Sciatic nerve (tissue), 2 donors: ENCODE measurements at places on chromosomes 5 and 9. TPM values are rescaled to one million over a fixed set of nuclear protein-coding genes. Genes with fewer than 3 reads are reported as not detected.

DNA sequence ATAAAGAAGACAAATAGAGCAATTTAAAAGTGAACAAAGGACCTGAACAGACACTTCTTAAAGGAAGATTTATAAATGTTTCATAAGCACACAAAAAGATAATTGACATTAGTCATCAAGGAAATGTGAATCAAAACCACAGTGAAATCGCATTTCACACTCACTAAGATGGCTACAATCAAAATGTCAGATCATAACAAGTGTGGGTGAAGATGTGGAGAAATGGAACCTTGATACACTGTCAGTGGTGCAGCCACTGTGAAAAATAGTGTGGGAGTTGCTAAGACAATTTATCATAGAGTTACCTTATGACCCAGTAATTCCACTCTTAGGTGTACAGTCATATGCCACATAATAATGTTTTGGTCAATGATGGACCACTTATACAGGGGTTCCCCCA lies 54.5 kb upstream of the HTR4 start:
- DNase-seq = no peak

Gene CCT5
- total RNA-seq = 79.5 TPM

Gene MEF2C
- total RNA-seq = 97.3 TPM

Gene FAM153A
- total RNA-seq = 3.0 TPM

DNA sequence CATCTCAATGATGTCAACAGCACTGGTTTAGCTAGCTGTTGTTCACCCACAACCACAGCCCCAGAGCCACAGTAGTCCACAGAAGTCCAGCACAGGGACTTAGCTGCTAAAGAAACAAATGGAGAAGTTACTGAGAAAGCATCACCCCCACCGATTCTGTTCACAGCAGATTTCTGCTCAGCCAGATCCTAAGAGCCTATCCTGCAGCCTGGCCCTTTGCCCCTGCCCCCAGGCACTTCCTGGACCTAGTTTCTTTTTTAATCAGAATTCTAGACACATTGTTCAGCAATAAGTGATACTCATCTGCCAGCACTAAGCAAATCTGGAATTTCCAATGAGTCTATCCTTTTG lies 7.4 kb downstream of the B4GALT1 start:
- peak; percentile 68 for DNase-seq

- DNase-seq = peak; percentile 84
Observed at GRCh38 chr9:133163504-133164172, at the start of gene GBGT1. Gene GBGT1 (minus strand): TSS chr9:133163914. CDS start chr9:133162412, 1,502 bp downstream.

Gene RNF20
- 59.2 TPM for total RNA-seq

DNA sequence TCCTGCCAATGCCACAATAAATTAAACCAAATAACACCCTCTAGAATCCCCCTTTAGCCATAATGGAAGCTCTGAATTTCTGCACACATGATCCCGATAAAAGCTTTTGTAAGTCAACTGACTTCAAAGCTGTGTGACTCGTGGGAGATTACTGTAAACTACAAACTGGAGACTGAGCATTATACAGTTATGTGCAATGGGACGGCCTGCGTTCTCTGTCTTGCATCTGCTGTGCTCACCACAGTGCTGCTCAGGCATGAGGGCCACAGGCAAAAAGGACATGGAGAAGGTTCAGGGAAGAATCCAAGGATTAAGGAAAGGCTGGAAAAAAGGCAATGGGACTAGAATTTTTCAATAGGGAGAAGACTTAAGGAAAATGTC lies 184.2 kb downstream of the FANCC start:
- DNase-seq = no peak

Gene PCDHA9
- total RNA-seq = 0.45 TPM

DNA sequence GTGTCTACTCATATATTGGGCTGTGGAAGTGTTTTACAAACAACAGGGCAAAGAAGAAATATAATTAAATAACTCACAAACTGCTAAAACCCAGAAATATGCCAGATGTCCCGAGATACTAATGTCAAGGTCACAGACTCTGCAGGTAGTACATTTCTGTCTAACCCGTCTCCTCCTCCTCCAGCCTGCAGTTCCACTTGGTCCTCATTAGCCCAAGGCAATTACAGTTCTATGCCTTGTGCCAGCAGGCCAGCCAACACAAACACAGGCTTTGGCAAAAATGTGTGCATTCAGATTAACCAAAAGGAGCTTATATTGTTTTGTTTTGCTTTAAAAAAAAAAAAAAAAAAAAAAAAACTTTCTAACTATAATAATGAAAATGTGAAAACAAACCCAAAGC lies 148.8 kb downstream of the MYO10 start:
- DNase-seq = no peak

- no peak for DNase-seq
Observed at GRCh38 chr9:88280816-88281382, 107.3 kb upstream of the SPIN1 start.

DNA sequence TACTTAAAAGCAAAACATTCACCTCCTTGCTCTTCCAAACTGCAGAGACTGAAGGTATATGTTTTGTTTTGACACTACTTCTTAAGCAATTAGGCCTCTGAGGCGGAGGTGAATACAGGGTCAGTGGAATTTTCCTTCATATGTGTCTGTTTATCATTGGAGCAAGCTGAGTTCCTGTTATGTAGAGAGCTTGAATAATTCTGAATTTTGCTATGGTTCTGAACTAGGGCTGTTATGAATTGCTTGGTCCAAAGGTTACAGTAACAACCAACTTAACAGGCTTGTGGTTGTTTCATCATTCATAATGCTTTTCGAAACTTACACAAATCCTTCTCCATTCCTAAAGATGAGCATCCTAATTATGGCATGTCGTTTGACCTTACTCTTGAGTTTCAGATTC lies 444.6 kb upstream of the MEF2C start:
- DNase-seq = no peak

Gene UTP15
- 18.5 TPM for total RNA-seq

Gene FCN2
- total RNA-seq = not detected

- no peak for DNase-seq
Observed at GRCh38 chr5:74433255-74433895, 207.2 kb downstream of the ENC1 start.

DNA sequence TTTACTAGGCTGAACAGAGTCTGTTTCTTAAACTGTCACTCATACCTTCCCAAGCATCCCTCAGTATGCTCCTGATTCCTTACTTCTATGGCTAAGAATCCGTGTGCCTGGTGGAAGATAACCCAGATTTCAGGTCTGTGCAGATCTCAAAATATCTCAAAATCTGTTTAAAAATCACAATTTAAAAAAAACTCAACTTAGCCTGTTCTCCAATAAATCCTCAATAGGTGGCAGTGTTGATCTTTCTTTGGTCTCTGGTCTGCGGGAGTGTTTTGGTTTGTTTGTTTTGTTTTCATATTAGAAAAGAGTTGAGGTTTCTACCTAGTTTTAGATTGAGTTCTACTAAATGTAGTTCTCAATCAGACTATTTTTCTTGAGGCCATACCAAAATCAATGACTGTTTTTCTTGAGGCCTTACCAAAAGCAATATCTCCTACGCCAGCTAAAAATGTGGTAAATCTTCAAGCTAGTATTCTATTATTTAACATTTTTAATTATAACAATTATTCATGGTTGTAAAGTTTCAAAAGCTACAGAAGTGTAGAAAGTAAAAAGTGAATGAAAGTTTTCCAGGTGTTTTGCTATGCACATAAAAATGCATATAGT lies 57.9 kb downstream of the TGFBR1 start:
- no peak for DNase-seq
